ENCODE measurements at places on chromosomes 7 and 10.

- no peak for DNase-seq
Observed at GRCh38 chr7:139183878-139184338, 47.1 kb upstream of the UBN2 start.

DNA sequence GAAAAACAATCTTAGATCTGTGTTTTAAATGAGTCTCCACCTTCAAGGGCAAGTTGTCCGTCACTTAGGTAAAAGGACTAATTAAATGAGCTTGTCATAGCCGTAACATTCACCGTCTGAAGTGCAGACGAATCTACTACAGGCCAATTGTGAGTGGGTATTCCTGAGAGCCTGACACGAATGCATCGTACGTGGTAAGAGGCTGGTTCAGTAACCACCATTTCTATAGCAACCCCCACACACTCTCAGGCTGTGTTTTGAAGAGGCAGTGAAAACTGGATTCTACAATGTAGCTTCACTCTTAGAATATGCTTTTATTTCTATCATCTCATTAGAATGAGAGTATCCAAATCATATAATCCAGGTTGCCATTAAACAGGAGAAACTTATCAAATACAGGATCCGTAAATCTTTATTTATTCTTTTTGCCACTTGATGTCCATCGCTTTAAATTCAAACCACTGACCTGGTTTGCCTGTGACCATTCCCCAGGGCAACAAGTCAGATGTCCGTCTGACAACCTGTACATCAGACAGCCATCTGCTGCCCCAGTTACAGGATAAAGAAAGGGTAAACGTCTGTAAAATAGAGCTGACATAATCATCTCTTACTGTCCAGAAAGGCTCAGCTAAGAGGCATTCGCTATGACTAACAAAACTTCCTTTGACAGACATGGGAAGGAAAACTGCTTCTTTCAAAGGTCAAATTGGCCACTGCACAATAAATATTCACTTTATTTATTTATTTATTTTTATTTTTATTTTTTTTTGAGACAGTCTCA lies 70.3 kb upstream of the NMT2 start:
- DNase-seq, result peak; percentile 69

GRCh38 chr10:23013581-23014335 lies 81.6 kb upstream of the MSRB2 start:
- DNase-seq, result no peak

GRCh38 chr7:128831994-128832879 lies 2.0 kb downstream of the FLNC start:
- no peak for DNase-seq

DNA sequence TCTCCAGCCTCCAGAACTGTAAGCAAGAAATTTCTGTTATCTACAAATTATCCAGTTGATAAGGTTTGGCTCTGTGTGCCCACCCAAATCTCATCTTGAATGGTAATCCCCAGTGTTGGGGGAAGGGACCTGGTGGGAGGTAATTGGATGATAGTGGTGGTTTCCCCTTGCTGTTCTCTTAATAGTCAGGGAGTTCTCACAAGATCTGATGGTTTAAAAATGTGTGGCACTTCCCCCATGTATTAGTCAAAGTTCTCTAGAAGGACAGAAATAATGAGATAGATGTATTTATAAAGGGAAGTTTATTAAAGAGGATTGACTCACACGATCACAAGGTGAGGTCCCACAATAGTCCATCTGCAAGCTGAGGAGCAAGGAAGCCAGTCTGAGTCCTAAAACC lies 56.2 kb upstream of the APBB1IP start:
- no peak for DNase-seq

- DNase-seq, result no peak
Observed at GRCh38 chr7:30690011-30690410, 7.8 kb upstream of the CRHR2 start.

- no peak for DNase-seq
Observed at GRCh38 chr10:77939561-77940001, 13.0 kb upstream of the DLG5 start.

DNA sequence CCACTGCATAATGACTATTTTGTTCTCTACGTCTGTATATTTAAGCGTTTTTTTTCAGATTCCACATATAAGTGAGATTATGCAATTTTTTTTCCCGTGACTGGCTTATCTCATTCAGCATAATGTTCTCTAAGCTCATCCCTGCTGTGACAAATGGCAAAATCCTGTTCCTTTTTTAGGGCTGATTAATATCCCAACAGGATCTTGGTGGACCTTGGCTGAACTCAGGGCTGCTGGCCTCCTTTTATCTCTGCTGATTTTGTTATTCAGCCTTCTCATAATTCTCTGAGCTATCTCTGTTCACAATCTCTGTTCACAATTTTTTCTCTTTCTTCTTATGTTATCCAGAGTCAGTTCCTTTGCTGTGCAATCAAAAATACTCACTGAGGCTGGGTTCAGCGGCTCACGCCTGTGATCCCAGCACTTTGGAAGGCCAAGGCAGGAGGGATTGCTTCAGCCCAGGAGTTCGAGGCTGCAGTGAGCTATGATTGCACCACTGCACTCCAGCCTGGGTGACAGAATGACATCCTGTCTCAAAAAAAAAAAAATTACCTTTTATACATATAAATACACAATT lies 1035.9 kb upstream of the AUTS2 start:
- DNase-seq, result no peak
